NCI-H1417 treated with DMSO at 0.1 percent for 48 hours (cell line): ENCODE measurements at places on chromosomes 11 and 22.

GRCh38 chr22:23219822-23220484 lies 39.6 kb downstream of the BCR start:
- no peak for DNase-seq

DNA sequence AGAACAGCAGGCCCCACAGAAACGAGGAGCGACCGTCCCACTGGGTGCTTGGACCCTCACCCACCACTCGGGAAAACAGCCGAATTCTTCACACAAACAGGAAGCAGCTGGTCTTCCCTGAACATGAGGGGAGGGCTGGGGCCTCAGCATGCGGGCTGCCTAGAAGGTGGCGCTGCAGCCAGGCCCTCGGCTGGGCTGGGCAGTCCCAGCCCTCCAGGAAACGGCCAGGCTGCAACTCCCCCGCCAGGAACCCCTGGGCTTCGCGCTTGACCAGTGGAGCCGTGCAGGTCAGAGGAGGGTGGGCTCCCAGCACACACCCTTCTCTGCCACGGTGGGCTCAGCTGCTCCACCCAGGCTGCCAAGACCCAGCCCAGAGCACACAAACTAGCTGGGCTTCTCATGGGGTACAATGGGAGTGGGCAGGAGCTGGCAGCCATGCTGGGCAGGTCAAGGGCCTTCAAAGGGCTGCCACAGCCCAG lies 29.6 kb downstream of the IGF2 start:
- DNase-seq = no peak

DNA sequence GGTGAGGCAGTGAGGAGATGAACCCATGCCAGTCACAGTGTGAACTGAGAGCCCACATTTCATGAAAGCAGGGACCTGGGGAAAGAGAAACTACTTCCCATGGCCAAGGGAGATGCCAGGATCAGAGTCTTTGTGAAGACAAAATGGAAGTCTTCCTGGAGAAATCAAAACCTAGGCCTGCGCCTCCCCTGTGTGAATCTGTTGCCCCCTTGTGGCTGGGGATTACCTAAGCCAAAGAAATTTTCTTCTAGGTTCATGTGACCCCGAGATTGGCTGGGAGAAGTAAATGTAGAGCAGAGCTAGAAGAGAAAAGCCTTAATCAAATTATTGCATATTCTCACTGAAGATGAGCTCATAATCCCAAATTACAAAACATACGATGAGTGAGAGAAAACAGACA lies 1075.3 kb downstream of the TBC1D22A start:
- no peak for DNase-seq

- no peak for DNase-seq
Observed at GRCh38 chr11:123416566-123416965, 13.5 kb upstream of the GRAMD1B start.

DNA sequence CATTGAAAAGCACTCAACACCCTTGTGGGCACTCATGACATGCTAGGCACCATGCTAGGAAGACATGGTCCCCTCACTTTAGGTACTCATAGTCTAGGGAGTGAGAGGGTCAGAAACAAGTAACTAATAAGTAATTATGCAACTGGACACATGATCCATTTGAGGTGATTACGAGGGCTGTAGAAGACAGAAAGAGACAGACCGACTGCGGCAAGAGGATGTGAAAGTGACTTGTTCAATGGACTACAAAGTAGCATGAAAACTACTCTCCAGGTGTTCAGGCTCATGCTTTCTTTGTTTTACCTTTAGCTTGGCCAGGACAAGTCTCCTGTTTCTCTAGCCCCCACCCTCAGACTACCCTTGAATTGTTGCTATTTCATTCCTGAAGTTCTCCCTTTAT lies 310.8 kb upstream of the SORL1-AS1 start:
- no peak for DNase-seq

GRCh38 chr11:43908683-43909082 lies 28.1 kb downstream of the ALKBH3 start:
- no peak for DNase-seq

GRCh38 chr11:134471087-134471715 lies 59.2 kb upstream of the B3GAT1 start:
- DNase-seq = peak; percentile 4

DNA sequence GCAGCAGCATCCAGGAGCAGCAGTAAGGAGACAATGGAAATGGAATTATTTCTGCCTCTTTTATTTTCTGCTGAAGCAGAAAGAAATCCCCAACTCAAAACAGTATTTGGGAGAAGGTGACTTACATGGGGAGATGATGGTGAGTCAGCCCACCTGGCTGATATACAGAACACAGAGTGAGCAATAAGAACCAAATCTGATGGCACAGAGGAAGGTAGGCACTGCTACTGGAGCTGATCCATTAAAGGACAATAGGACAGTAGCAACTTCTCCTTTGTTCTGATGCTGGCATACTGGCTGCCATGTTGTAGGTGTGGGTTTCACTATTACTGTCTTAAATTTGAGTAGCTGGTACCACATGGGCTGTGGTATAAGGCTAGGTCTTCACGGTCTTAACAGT lies 45.2 kb downstream of the CLPB start:
- DNase-seq = no peak

DNA sequence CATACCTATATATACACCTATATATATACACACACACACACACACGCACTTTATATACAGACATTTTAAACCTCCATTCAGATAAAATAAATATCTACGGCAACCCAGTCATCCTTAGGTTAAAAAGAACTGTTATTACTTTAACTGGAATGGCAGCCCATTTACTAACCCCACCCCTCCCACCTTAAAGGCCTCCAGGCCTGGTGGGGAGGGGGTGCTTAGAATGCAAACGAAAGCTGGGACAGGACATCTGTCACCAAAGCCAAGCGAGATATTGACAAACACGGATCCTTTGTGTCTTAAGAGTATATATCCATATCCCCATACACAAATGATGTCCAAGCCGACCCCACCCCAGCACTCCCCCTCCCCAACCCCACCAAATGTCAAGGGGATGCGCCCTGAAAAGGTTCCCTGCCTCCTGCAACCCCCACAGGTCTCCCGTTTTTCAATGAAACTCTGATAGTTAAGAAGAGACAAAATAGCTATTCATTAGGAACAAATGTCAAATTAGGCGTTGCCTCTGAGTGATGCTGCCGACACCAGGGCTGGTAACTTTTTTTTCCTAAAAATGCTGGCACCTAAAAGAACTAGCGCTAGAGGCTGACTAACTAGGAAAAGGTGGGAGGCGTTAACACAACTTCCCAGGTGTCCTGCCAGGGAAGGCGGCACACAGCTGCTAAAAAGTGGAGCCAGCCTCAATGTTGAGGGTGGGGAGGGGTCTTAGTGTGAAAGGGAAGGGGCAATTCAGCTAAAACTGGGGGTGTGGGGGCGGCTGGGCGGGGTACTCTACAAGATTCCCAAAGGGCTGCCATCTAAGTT lies 5.6 kb downstream of the MN1 start:
- no peak for DNase-seq

DNA sequence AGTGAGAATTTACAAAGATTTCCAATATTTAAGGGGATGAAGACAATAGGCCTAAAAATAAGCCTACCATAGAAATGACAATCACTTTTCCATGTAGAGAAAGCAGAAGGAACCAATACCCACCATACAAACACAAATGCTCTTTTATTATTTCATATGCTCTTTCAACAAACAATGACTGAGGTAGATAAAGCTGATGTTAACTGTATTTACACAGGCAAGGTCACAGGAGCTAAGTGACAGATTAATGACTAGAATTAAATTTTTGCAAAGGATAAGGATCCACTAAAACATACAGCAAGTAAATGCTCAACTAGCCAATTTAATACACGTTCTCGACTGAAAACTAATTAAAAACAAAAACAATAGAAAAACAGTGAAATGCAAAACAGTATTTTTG lies 34.2 kb downstream of the PICALM start:
- peak; percentile 49 for DNase-seq

DNA sequence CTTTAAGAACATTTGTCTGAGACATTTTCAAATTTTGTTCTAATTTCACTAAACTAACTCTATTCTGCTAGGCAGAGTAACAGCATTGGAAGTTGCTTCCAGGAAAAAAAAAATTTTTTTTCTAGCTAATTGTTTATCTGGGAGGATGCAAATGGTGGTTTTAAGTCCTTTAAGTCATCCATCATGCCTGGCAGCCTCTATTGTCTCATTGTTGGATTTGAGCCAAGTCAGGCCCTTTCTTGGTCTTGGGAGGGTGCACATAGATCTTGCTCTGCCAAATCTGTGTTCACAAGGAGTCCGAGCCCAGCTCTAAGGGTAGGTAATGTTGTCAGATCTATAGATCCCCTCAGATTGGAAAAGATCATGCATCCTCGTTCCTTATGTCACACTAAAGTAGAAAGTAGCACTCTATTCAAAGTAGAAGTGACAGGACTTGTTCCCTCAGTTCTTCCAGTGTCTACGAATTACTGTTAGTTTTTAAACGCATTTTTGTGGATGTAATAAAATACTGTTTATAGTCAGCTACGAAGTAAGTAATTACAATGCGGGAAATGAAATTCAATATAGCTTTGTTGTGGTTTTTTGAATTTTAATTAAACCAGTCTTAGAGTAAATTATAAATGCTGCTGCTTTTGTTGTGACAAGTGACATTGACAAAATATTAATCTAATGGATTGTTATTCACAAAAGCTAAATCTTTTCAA lies 166.0 kb upstream of the RASSF10 start:
- peak; percentile 44 for DNase-seq

- DNase-seq = no peak
Observed at GRCh38 chr11:75547617-75548058, 14.4 kb upstream of the SERPINH1 start.

DNA sequence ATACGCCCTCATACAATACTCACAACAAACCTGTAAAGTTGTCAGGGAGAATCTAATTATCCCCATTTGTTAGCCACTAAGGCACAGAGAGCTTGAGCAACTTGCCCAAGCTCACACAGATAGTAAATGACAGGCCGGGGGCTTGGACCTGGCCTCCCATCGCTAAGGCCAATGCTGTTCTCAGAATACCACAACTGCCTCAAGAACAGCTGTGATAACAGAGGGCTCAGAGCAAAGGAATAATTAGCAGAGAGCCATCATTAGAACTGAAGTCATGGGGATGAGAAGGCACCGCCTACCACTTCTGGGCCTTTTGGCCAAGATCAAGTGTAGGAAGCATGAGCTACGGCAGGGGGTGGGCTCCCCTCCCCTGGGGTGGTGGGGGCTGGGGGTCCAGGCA lies 98.6 kb downstream of the FEZ1 start:
- DNase-seq = no peak

DNA sequence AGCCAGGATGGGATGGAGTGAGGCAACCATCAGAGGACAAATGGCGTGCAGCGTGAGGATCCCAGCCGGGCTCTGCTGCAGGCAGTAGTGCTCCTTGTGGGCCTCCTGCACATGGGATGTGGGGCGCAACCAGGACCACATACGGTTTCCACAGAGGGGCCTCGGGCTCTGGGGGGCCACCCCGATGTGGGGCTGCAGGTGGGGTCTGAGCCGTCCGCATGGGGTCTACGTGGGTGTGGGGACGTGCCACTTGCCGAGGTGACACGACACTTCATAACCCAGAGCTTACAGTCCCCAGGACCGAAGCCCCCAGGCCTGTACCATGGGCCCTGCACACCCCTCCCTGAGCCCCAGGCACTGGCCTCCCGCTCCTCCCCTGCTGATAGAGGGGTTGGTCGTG lies 10.8 kb downstream of the TTLL8 start:
- no peak for DNase-seq

DNA sequence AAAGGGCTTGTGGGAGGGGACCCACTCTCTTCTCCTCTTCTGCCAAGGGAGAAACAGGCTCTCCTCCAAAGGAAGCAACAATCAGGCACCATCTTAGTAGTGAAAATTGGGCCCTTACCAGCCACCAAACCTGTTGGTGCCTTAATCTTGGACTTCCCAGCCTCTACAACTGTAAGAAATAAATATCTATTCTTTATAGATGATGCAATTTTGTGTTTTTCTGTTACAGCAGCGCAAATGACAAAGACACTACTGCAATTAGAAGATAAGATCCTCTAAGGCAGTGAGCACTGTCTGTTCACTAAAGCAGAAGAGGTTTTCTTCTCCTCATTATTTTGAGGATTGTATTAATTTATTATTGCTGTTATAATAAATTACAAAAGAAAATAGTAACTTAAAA lies 691.4 kb upstream of the CCDC179 start:
- DNase-seq = no peak

GRCh38 chr22:27650572-27650971 lies 151.0 kb downstream of the MN1 start:
- DNase-seq = no peak

- no peak for DNase-seq
Observed at GRCh38 chr11:10414181-10414580, 40.9 kb upstream of the AMPD3 start.
